ENCODE measurements at places on chromosomes 11 and 22.
A peak's percentile ranks its signal among the peaks of the same experiment; 100 is the strongest.

- no peak for DNase-seq
Measured at GRCh38 chr22:32868946-32869345, 67.4 kb downstream of the TIMP3 start.

DNA sequence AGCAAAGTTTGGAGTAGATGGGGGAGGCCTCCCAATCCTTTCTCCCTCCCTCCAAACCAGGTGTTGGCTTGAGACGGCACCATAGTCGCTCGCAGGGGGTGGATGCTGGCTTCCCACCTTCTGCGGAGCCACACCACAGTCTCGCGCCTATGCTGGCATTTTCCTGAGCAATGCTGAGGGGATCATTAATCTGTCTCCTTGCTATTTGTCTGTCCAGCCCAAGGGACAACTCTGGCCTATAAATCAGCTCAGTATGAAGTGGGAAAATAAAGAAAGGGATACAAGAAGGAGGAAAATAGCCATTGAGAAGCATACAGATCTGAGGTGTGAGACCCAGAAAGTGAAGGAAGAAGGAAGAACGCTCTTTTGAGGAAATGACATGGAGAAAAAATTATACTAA lies 53.5 kb upstream of the CADM1 start:
- DNase-seq, result no peak

- no peak for DNase-seq
Measured at GRCh38 chr11:119673759-119674336, 55.2 kb downstream of the NECTIN1 start.

DNA sequence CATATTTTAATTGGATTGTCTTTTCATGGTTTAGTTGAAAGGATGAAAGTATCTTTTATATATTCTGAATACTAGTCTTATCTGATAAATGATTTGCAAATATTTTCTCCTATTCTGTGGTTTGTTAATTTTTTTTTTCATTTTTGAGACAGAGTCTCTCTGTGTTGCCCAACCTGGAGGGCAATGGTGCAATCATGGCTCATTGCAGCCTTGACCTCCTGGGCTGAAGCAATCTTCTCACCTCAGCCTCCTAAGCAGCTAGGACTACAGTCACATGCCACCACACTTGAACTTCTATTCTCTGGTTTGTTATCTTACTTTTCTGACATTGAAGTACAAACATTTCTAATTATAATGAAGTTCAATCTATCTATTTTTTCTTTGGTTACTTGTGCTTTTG lies 30.0 kb upstream of the FAR1 start:
- no peak for DNase-seq

GRCh38 chr11:116643521-116643920 lies 129.3 kb downstream of the BUD13 start:
- no peak for DNase-seq

DNA sequence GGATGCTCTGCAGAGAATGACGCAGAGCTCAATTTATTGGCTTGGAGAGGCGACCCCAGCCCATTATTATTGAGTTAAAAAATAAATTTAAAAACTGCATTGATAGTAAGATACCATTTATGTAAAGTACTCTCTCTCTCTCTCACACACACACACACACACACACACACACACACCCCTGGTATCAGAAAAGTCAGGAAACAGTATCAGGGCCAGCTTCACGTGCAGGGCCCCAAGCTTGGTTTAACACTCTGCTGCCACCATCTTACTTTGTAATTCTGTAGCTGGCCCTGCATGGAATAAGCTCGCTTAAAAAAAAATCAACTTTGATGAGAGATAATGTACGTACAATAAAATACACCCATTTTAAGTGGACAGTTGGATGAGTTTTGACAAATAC lies 59.8 kb upstream of the CD5 start:
- DNase-seq, result no peak

DNA sequence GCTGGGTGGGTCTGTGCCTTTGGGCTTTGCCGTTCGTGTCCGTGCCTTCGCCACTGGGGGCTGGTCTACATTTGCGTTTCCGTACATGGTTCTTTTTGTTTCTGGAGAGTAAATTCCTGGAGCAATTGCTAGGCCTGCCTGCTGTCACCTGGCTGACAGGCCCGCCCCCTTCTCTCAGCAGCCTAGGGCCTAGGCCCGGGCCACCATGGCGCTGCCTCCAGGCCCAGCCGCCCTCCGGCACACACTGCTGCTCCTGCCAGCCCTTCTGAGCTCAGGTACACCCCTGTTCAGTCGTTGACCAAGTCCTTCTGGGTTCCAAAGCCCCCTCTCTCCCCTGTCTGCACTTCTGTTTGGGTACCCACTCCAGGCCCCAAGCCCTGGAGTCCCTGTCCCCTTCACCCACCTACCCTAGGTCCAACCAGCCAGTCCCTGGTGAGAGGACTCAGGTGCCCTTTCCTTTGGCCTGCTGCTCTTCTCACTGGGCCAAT lies 649 bp downstream of the TMEM25 start:
- no peak for DNase-seq

DNA sequence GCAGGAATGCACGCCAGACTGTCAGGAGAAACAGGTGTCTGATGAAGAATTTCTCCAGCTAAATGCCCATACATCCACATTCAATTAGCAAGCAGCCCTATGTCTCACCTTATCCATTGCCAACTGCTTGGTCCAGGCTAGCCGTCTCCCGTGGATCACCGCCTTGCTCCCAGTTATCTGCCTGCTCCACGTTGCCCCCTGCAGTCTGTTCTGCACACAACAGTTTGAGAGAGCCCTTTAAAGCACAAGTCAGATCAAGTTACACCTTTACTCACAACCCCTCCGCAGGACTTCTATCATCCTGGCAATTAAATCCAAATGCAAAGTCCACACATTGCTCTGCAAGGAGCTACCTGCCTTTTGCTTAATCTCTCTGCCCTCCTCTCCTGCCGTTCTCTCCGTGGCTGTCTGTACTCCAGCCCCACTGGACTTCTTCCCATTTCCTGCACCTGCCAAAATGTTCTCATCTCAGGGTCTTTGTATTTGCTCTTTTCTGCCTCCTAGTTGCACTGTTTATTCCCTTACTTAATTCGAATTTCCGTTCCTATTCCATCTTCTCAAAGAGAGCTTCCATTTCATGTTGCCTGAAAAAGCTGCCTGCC lies 185.3 kb upstream of the LARGE1 start:
- peak; percentile 46 for DNase-seq

All from ureter (tissue), 1 donor.